ENCODE measurements at places on chromosomes 5 and 9. TPM values are rescaled to one million over a fixed set of nuclear protein-coding genes. Genes with fewer than 3 reads are reported as not detected.
A peak's percentile ranks its signal among the peaks of the same experiment; 100 is the strongest.

GRCh38 chr9:83155733-83156132 is 92.8 kb upstream of the RASEF start:
- DNase-seq = no peak

- no peak for DNase-seq
Measured at GRCh38 chr9:81387360-81388106, 301.8 kb downstream of the TLE1 start.

DNA sequence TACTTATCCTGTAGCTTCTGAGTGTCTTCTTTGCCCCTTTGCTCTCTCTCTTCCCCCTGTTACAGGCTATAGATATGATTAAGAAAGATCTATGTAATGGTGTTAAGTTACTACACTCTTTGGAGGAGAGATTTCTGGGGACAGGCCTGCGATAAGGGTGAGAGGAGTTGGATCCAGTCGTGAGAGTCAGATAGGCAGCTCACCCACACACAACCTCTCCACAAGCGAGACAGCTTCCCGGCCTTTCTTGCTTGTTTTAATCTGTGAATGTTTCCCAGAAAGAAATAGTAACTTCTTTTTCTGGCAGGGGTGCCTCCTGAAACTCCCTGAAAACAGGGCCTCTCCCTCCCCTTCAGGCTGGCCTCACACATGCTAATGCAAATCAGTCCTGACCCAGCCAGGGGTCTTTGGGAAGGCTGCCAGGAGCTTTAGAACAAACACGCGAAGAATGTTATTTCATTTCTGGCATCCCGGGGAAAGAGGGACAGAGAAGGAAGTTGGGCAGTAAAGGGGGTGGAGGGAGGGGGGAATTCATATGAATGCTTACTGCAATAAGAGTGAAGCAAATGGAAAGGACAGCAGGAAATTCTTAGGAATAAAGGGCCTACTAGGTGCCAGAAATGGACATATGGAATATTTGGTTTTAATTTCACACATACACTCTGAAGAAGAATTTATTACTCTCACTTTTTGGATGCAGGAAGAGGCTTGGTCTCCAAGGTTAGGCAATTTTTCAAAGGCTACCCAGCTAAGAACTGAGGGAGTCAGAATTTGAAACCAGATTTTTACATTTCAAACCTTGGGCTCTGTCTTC is 215.8 kb upstream of the TRIM32 start:
- peak; percentile 74 for DNase-seq

- peak; percentile 57 for DNase-seq
Measured at GRCh38 chr9:91162311-91162710, 199.4 kb downstream of the AUH start.

GRCh38 chr5:145768863-145769262 is 66.3 kb downstream of the PRELID2 start:
- DNase-seq = no peak

DNA sequence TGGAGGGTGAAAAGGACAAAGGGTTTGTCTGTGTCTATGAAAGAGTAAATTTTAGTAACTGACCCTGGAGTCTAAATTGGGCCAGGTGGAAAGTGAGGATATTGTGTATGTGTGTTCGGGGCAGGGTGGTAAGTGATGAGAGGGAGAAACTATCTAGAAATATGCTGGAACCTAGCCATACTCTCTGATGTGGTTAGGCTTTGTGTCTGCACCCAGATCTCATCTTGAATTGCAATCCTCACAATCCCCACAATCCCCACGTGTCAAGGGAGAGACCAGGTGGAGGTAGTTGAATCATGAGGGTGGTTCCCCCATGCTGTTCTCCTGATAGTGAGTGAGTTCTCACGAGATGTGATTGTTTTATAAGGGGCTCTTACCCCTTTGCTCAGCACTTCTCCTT is 60.6 kb downstream of the COMMD10 start:
- DNase-seq = no peak

- peak; percentile 83 for DNase-seq
Measured at GRCh38 chr5:76607353-76607871, 15.8 kb downstream of the F2RL2 start.

DNA sequence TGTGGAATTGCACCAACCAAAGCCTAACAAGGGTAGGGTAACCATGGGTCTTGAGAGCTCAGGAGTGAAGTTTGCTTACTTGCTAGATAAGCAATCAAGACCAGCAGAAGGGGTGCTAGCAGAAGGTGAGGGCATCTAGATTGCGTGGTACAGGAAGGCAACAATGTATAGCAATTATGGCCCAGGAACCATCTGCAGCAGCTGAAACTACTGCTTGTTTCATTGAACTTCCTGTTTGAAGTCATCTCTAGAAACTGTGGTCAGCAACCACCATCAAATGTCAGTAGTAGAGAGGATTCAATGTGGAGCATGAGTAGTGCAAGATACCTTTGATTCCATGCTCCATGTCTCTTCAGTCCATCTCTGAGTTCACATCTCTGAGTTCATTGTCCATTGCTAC is 462.1 kb upstream of the GRAMD2B start:
- no peak for DNase-seq

- no peak for DNase-seq
Measured at GRCh38 chr9:2242831-2243330, 227.7 kb downstream of the SMARCA2 start.

GRCh38 chr5:66246608-66247007 is 102.5 kb downstream of the SREK1 start:
- DNase-seq = peak; percentile 58

DNA sequence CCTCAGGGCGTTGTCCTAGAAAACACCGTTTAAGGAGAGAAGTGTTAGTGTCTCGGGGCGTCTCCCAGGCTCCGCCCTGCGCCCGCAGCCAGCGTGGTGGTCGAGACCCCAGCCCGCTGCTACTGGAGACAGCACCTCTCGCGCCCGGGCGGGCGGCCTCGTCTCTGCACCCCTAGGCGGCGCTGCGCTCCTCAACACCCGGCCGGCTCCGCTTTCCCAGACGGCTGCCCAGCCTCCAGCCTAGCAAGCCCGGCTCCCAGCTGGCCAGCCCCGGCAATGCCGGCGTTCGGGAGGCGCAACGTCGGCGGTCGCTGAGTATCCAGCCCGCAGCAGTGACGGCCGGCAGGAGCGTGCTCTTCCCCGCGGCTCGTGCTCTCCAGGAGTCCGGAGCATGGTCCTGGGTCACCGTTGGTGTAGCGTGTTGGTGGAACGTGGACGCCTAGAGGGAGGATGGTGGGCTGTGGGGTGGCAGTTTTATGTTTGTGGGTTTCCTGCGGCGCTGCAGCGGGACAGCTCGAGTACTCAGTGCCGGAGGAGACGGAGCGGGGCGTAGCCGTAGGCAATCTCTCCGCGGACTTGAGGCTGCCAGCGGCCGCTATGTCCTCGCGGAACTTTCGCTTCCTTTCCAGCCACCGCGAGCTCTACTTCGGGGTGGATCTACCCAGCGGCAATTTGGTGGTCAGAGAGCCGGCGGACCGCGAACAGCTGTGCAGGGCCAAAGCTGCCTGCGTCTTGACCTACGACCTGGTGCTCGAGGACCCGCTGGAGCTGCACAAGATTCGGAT is 536 bp downstream of the PCDHAC1 start:
- no peak for DNase-seq

GRCh38 chr5:122420537-122421236 is 108.7 kb downstream of the SNCAIP start:
- DNase-seq = no peak

DNA sequence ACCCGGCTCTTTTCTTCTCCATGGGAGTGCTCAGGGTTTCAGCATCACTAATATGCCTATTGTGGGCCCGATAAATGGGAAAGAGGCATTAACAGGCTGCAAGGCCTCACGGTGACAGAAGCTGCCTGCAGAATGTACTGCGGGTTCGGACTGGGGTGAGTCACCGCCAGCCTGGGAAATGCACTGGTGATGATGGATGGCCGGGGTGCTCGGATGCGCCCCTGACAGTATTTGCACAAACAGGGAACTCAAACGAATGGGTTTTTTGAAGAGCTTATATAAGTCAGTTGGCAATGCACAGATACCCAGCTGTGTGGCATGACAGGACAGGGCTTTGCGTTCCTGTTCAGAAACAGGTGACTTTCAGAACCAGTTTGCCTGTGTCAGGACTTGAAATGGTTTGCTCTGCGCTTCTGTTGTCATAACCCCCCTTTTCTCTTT is 42.0 kb upstream of the PITX1 start:
- no peak for DNase-seq

Gene CDKN2B
- total RNA-seq = 22.3 TPM

Gene PPP3R2
- not detected for total RNA-seq

Gene PCDHGA8
- total RNA-seq = 0.32 TPM

Gene NAIP
- total RNA-seq = 4.2 TPM
